ENCODE measurements at places on chromosomes 2 and 18.

DNA sequence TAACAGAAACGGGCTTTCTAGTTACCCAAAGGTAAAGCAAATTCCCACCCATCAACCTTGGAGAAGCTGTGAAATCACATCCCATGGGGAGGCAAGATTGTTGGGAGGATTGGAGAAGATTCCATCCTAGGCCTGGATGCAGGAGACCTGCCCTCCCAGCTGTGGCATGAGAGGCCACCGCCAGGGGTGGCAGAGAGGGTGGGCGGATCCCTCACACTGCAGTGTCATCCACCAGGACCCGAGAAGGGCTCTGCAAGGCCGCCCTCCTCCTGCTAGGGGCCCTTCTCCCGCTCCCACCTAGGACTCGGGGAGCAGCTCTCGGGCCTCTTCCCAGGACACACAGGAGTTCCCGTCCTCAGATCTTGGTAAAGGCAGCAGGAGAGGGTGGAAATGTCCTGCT, 15.5 kb upstream of the ATG16L1 start:
- DNase-seq = no peak

- DNase-seq = no peak
Measured at GRCh38 chr18:48800876-48801727, 149.7 kb downstream of the SMAD7 start.

DNA sequence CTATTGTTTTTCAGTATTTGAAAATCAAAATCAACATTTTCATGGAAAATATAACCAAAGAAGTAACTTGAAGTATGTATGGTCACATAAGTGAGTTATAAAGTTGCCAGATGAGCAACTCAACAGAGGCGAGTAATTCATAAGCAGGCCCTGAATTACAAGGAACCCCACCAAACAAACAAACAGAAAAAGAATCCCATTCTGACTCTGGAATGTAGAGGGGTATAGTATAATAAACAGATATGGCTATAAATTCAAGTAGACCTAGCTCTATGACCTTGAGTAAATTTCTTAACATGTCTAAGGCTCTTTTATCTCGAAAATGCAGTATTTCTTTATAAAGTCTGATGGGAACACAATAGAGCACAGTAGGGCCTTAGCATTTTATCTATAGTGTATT, 4.7 kb upstream of the CDH2 start:
- no peak for DNase-seq

- no peak for DNase-seq
Measured at GRCh38 chr18:48831113-48831759, 119.5 kb downstream of the SMAD7 start.

GRCh38 chr2:49582946-49583345, 428.6 kb upstream of the FSHR start:
- no peak for DNase-seq

- no peak for DNase-seq
Measured at GRCh38 chr2:169137924-169138323, 68.6 kb downstream of the DHRS9 start.

DNA sequence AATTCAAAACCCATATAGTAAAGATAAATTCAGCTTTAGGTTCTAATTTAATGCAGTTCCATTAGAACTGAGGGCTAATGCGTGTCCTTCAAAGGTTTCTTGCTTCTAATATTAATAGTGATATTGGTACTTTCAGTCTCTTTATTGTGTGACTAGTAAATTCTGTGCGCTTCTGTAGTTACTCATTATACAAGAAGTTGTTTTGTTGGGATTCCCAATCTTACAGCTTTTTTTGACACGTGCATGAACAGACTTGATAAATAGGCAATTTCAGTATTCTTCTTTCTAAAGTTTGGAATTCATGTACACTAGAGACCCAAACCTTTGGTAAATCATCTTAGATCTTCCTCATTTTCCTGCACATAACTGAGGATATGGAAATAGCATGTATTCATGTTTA, 71.8 kb downstream of the HAUS1 start:
- DNase-seq = no peak

DNA sequence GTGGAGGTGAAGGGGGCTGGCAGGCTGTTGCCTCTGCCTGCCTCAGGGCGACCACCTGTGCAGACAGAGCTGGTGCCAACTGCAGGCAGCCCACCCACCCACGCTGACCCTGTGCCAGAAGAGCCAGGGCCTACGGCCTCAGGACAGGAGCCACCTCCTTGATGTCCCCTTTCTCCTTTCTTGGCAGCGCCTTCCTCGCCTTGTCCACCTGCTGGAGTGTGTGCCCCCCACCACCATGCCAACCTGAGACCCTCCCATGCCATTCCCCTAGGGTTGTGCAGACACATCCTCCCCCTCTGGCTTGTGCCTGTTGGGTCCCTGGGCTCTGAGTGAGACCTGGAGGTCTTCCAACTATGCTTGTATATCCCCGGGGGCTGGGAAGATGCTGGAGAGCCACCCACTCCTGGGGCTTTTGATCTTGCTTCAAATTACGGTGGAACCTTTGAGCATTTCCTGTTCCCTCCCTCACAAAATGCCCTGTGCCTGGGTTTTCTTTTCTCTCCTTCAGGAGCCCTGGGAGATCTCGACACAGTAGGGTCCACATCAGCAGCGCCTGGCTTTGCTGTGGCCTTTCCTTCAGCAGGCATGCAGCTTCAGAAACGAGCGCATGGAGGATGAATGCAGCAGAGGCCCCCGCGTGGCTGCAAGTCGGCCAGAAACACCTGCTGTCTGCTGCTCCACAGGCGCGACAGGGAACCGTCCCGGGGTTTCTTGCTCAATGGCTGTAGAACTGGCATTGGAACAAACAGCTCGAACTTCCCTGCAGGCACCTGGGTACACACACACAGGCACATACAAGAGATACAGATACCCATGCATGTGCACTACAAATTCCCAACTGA, 65.9 kb upstream of the SH3RF3 start:
- no peak for DNase-seq

GRCh38 chr2:17786727-17787126, 29.5 kb upstream of the MSGN1 start:
- no peak for DNase-seq

DNA sequence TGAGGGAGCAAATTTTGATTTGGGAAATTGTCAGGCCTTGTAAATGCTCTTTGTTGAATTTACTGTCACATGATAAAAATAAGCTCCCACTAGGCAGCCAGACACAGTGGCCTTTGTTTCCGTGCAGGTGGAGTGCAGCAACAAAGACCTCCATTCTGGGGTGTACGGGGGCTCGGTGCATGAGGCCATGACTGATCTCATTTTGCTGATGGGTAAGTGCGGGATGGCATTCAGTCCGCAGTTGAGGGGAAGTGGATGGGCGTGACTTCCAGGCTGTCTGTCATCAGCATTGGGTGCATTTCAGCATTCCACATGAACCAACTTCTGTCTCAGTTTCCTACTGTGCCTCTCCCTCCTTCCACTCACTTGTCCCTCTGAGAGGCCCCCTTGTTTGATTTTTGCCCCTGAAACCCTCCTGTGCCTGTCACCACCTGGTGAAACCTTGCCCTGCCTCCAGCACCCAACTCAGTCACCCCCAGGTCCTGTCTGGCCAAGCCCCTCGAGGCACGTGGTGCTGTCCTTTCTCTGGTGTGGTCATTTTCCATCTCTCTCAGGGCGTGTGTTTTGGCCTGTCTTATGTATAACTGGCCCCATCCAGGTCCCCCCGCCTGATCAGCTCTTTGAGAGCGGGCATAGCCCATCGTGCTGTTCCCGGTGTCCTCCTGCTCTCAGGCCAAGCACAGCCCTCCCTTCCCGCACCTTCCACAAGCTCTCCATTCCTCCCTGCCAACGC, 16.3 kb downstream of the CNDP2 start:
- DNase-seq = no peak

Measured in mammary epithelial cell (primary cell).